ENCODE measurements at places on chromosomes 1 and 21.

- no peak for DNase-seq
Measured at GRCh38 chr1:179058487-179059483, 23.1 kb upstream of the TOR3A start.

DNA sequence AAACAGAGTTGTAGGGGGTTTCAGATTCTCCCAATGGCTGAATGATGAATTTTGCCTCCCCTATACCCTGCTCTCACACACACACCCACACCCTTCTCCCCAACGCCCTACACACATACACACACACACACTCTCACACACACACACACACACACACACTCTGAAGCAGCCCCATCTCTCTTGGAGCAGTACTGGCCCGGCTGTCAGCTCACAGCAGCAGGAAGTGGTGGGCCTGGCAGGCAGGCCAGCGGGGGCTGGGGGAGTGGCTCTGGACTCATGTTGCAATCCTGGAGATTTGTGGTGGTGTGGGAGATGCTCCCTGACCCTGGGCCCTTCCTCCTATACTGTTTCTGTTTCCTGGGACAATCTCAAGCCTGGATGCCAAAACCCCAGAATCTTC, 2.2 kb downstream of the IKBKE start:
- DNase-seq: peak; percentile 36

- DNase-seq: no peak
Measured at GRCh38 chr1:49213301-49213700, 436.6 kb upstream of the BEND5 start.

- no peak for DNase-seq
Measured at GRCh38 chr1:53909946-53910345, 16.0 kb downstream of the DIO1 start.

DNA sequence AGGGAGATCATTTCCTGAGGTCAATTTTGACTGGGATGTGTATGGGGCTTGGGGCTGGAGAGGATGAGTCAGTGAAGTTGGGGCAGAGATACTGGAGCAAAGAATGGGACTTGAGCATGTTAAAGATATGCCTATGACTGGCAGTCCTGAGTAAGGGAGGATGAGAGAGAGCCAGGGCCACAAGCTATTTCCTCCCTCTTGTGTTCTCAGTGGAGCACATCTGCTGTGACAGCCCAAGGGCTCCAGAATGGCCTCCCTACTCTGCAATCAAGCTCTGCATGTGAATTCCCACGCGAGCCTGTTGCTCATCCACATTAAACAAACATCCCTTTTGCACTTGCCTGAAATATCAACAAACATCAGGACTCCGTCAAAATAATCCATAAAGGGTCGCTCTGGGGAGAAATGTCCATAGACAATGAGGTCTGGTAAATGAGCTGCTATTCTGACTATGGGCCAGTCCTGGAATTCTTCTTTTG, 9.2 kb downstream of the ADCY10 start:
- no peak for DNase-seq

DNA sequence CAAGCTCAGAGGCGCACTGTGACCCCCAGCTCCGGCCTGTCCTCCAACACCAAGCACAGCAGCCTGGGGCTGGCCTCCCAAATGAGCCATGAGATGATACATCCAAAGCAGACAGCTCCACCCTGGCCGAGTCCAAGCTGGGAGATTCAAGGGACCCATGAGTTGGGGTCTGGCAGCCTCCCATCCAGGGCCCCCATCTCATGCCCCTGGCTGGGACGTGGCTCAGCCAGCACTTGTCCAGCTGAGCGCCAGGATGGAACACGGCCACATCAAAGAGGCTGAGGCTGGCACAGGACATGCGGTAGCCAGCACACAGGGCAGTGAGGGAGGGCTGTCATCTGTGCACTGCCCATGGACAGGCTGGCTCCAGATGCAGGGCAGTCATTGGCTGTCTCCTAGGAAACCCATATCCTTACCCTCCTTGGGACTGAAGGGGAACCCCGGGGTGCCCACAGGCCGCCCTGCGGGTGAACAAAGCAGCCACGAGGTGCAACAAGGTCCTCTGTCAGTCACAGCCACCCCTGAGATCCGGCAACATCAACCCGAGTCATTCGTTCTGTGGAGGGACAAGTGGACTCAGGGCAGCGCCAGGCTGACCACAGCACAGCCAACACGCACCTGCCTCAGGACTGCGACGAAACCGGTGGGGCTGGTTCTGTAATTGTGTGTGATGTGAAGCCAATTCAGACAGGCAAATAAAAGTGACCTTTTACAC, 29.1 kb downstream of the SLC19A1 start:
- peak; percentile 40 for DNase-seq

GRCh38 chr1:34186741-34187494, 10.2 kb downstream of the C1orf94 start:
- DNase-seq: no peak

DNA sequence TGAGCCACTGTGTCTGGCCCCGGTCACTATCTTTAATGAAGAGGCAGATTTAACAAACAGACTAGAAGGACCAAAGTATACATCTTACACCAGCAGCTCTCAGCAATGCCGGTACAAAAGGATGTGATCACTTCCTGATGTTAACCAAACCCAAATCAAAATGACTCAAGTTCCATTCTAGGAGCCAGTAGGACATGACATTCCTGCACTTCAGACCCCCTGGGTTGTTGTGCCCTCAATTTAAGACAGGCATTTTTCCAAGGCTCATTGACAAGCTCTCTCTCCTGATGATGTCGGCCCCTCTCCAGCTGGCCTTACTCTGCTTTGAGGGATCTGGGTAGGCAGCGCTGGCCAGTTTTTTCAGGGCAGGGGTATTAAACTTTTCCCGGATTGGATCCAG, 35.1 kb downstream of the YARS1 start:
- DNase-seq: no peak

DNA sequence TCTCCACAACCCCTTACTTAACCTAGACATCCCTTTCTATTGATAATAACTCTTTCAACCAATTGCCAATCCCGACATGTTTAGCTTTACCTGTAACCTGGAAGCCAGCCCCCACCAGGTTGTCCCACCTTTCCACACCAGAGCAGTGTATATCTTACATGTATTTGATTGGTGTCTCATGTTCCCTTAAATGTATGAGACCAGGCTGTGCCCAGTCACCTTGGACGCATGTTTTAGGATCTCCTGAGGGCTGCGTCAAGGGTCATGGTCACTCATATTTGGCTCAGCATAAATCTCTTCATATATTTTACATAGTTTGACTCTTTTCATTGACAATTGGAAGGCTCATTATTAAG, 5.3 kb upstream of the SLC19A1 start:
- no peak for DNase-seq

DNA sequence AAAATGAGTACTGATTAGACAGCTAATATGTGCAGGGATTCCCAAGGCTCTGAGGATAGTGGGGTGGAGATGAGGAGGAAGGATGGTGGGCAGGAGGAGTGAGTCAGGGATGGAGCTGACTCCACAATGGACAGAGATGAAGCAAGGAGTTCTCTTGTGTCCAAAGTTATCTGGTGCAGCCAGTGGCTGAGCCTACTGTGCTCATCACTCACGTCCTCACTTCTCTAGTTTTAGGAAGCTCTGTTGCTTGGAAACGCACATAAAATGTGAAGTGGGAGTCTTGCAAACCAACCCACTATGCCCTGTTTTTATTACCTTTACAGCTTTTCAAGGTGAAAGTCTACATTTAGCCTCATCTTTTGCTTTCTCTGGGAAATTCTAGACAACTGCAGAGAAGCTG, 36.5 kb upstream of the SAMD13 start:
- no peak for DNase-seq

DNA sequence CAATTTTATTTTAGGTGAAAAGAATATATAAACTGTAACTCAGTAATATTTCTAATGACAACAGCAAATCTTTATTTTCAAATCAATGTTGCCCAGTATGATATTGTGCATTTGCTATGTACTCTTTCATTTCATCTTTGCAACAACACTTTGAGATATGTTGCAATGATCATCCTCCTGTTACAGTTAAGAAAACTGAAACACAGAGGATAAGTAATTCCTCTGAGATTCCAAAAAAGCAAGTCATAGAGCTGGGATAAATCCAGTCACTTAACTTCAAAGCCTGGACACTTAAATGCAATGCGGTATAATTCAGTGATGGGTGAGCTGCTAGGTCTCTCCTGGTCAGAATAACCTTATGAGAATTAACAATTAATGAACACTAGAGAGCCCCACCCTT, 48.6 kb upstream of the EXO1 start:
- DNase-seq: no peak

GRCh38 chr1:199508072-199508471, 519.4 kb upstream of the NR5A2 start:
- no peak for DNase-seq

GRCh38 chr1:54159733-54160316, 7.0 kb upstream of the CDCP2 start:
- no peak for DNase-seq

DNA sequence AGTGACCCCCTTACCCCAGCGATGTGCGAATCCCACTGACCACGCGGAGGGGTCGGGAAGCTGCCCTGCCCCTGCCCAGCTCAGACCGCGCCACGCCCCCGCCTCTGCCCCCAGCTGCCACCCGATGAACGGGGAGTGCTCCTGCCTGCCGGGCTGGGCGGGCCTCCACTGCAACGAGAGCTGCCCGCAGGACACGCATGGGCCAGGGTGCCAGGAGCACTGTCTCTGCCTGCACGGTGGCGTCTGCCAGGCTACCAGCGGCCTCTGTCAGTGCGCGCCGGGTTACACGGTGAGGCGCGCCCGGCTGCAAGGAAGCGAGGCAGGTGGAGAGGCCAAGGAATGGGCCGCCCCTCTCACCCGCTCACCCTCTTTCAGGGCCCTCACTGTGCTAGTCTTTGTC, 11.9 kb upstream of the LRRC71 start:
- DNase-seq: no peak

GRCh38 chr1:7207875-7208646, 422.8 kb downstream of the CAMTA1 start:
- DNase-seq: no peak

DNA sequence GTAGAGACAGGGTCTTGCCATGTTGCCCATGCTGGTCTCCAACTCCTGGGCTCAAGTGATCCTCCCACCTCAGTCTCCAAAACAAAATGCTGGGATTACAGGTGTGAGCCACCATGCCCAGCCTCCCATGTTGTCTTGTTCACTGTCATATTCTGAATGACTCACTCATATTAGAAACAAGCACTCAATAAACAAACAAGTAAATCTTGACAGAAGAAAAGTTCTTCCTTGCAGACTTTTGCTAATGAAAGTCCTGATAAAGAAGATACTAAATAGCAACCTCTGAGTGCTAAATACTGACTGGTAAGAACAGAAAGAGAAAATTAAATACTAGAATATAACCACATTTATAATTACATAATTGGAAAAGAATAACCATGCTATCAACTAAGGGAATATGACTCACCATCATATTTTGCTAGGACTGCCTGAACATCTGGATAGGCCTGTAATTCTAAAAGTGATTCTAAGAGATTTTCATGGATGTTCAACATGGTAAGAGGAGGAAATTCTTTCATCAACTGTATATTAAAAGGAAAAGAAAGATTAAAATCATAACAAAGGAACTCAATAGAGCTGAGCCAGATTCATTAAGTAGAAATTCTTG, 37.3 kb downstream of the ST7L start:
- DNase-seq: no peak

DNA sequence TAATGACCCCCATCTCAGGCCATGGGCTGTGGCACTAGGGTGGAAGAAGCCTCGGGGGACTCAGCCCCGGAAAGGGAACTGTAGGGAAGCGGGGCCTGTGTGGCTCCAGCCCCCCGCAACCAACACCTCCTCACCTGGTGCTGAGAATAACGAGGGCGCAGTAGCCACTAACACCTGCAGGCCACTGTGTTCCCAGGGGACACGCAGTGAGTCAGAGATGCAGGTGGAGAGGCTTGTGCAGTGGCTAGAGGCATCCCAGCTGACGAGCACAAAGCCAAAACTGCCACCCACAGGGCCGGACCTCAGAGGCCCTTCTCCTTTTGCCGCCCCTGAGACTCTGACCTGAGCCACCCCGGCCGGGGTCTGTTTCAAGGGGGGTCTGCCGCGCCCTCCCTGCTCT, 33.5 kb upstream of the CCDC27 start:
- DNase-seq: no peak

GRCh38 chr1:18725231-18725895, 94.7 kb downstream of the PAX7 start:
- DNase-seq: no peak

DNA sequence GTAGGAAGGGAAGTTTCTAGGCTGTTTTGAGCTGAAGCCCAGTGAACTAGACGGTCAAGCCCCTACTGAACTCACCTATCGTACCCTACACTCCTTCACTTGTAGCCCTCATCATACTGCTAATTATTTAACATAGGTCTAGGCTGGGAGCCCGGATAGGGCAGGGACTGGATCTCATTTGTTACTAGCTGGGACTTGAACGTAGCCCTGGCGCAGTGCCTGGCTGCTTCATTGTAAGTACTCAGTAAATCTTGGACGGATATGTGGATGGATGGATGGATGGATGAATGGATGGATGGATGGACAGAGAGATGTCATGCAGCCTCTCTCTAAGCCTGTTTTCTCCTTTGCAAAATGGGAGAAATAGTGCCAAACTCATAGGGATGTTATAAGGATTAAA, 129.2 kb downstream of the EPHB2 start:
- DNase-seq: no peak

GRCh38 chr1:65703853-65704252, 88.8 kb upstream of the PDE4B start:
- no peak for DNase-seq

GRCh38 chr1:82697965-82698364, 897.2 kb downstream of the ADGRL2 start:
- no peak for DNase-seq

DNA sequence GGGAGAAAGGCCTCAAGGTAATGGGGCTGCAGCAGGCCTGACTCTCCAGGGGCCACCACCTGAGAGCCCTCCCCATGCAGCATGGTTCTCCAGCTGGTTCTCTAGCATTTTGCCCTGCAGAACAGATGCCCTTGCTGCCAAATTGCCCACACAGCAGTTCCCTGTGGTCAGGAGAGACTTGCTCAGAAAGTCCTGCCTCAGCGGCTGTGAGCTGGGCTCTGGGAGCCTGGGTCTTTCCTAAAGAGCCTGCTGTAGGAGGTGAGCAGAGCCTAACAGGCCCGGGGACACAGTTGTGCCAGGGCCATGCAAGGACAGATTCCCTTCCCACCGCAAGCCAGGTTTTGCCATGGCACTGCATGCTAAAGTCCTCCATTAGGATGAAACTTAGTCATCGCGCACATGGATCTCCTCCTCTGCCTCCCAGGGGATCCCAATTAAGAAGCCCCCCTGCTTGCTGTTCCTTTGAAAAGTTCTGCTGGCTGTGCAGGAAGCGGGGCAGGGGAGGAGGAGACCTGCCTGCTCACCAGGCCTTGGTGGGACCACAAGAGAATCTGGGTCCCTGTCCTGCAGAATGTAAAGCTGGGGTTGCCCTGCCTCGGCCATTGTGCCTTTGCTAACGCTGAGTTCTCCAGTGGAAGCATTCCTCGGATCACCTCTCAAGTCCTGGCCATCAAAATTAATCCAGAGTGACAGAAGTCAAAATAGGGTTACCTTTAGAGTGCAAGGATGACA, 21.4 kb downstream of the TEX35 start:
- no peak for DNase-seq

DNA sequence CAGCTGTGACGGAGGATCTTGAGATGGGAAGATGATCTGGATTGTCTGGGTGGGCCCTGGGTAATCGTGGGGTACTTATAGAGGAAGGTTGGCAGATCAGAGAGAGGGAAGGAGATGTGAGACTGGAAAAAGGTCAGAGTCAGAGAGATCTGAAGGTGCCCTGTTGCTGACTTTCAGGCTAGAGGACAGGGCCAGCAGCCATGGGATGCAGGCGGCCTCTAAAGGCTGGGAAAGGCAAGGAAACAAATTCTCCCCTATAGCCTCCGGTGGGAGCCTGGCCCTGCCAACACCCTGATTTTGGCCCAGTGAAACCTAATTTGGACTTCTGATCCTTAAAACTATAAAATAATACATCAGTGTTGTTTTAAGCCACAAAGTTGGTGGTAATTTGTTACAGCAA, 153.5 kb upstream of the TMEM51 start:
- DNase-seq: no peak

Data from Peyer's patch (tissue), 4 donors.